ENCODE measurements at places on chromosomes 5 and 9.

GRCh38 chr5:6197427-6197826 lies 180.9 kb downstream of the MED10 start:
- DNase-seq, result no peak

GRCh38 chr9:31637265-31637664 lies 747.2 kb upstream of the ACO1 start:
- DNase-seq, result no peak

GRCh38 chr5:88842784-88843183 lies 40.2 kb downstream of the MEF2C start:
- DNase-seq, result no peak

GRCh38 chr5:132489051-132489770 lies 1.4 kb downstream of the IRF1 start:
- no peak for DNase-seq

DNA sequence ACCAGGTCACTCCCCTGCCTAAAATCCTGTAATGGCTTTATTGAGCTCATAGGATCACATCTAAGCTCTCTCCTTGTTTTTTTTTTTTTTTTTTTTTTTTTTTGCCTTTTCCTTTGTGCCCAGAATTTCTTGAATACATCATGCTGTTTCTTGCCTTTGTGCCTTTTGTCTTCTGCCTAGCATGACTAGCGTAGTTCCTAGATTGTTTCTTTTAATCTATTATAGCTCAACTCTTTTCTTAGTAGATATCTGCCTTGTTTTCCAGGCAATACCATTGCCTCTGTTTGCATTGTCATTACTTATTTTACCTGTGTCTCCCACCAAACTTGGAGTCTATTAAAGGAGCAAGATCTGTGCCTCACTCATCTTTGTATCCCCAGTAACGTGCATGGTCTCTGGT lies 106.1 kb upstream of the C9orf72 start:
- DNase-seq, result no peak

DNA sequence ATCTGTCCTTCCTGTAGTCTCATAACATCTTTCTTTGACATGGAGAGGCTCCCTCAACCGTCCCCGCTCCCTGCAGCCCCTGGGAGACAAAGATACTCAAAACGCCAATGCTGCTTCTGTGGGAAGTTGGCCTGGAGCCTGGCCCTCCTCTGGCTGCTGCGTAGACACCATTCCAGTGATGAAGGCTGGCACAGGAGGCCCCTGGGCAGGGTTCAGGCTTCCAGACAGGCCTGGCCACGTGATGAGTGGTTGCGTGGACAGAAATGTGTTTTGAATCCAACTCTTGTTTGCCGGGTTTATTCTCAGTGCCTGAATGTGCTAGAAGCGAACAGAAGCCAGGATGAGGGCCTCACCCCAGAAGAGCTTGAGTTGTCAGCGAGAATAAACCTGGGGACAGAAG lies 43.2 kb upstream of the NKX2-5 start:
- no peak for DNase-seq

GRCh38 chr9:6897207-6897822 lies 139.5 kb downstream of the KDM4C start:
- DNase-seq, result no peak

GRCh38 chr5:1734908-1735289 lies 64.7 kb downstream of the MRPL36 start:
- DNase-seq, result no peak

GRCh38 chr5:53543401-53543800 lies 17.0 kb upstream of the NDUFS4 start:
- DNase-seq, result peak; percentile 18

DNA sequence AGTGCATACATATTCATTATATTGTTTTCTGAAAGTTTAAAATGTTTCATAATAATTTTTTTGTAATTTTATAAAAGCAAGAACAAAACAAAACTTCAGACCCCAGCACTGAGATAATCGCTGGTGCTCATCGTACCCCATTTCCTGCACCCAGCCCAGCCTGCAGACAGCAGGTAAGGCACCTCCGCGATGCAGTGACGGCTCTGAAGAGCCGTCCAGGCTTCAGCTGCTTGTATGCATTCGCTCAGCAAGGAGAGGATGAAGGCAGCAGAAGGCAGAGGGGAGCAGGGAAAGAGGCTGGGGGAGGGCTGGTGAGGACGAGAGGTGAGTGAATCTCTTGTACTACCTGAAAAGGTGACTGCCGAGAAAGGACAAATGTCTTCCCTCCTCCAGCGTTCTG lies 153.5 kb downstream of the TTLL11 start:
- DNase-seq, result no peak

GRCh38 chr5:142829801-142830220 lies 59.6 kb downstream of the ARHGAP26 start:
- peak; percentile 82 for DNase-seq

DNA sequence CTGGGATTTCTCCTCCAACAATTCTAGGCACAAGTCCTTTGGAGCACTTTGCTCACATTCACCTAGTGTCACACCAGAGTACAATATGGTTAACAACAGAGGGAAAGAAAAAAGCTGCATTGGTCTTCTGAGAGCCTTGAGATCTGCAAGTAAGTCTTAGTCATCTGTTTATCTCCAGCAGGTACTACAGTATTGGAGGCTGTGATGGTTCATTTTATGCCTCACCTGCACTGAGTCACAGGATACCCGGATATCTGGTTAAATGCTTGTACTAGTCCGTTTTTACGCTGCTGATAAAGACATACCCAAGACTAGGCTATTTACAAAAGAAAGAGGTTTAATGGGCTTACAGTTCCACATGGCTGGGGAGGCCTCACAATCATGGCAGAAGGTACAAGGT lies 525.0 kb downstream of the NR2F1-AS1 start:
- no peak for DNase-seq

DNA sequence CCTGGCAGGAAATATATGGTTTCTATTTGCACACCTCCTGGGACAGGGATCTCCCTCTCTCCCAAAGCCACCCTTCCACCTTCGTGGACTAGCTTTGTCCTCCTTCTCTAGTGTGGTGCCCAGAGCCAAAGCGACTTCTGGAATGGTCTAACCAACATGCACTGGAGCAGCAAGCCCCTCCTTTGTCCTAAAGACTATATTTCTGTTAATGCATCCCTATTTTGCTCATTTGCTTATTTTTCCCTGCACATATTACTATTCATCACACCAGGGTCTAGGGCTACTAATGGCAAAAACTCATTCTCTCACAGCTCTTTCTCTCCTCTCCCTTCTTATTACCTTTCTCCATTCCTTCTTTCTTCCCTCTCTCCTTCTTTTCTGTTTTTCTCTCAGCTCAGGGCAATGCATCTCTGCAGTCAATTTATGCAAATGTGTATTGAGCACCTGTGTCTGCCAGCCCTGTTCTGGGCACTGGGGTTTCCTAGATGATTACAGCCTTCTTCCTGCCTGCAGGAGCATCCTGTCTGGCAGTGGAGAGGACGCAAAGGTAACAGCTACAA lies 2.8 kb upstream of the NEURL1B start:
- DNase-seq, result no peak

DNA sequence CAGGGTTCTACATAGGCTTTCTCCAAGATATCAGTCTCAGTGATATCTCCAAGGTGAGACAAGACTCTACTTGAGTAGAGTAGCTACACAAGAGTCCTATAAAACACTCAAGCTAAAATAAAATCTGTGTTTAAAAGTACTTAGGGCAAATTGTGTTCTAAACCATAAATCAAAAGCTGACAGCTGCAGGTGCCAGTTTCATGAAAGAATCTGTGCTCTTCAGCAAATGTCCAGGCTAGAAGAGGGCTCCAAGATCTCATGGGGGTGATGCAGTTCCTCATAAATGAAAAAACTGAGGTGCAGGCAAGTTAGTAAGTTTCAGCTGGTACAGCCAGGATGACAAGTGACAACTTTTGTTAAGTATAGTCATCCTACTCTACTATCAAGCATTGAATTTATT lies 142.8 kb upstream of the TNPO1 start:
- no peak for DNase-seq

DNA sequence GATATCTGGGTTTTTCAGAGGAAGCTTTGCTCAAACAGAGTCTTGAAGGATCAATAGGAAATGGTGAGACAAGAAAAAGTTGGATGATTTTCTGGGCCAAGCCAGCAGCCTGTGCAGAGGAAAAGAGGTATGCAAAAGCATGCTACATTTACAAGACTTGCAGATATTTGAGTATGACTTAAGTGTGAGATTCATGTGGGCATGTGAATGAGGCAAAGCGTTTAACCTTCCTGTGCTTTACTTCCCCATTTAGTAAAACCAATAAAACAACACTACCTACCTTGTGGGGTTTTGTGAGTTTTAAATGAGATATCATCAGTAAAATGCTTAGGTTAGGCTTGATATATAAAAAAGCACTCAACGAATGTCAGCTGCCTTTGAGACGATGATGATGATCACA lies 58.1 kb downstream of the PIP5K1B start:
- DNase-seq, result no peak

DNA sequence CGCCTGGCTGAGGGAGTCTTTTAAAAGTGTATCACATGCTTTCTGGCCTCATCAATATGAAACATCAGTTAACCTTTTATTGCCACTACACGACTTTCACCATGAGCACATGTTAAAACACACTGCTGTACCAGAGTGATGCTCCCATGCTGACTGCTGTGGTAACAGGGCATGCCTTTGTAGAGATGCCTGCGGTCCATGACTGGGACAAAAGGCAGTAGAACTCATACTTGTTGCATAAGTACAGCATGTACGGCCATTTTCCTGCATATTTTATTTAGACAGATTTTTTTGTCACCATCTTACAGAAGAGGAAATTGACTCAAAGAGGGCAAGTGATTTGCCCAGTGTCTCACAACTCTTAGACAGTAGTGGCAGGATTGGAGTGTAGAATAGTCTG lies 105.7 kb upstream of the ADAMTSL1 start:
- DNase-seq, result peak; percentile 30

- DNase-seq, result no peak
Measured at GRCh38 chr9:88661759-88662158, 126.8 kb downstream of the NXNL2 start.

GRCh38 chr5:16600946-16601345 lies 15.9 kb downstream of the RETREG1 start:
- peak; percentile 44 for DNase-seq
